ENCODE measurements at places on chromosomes 6 and 20. TPM values are rescaled to one million over a fixed set of nuclear protein-coding genes. Genes with fewer than 3 reads are reported as not detected.
A peak's percentile ranks its signal among the peaks of the same experiment; 100 is the strongest.

- H3K4me1 ChIP-seq = no peaks in the 10 kb centered on the region
- DNase-seq = no peak
- H3K36me3 ChIP-seq = no peaks in the 10 kb centered on the region
- H3K4me3 ChIP-seq = no peak overlapping the region
Observed at GRCh38 chr6:126905917-126906316, 212.6 kb upstream of the RSPO3 start.

DNA sequence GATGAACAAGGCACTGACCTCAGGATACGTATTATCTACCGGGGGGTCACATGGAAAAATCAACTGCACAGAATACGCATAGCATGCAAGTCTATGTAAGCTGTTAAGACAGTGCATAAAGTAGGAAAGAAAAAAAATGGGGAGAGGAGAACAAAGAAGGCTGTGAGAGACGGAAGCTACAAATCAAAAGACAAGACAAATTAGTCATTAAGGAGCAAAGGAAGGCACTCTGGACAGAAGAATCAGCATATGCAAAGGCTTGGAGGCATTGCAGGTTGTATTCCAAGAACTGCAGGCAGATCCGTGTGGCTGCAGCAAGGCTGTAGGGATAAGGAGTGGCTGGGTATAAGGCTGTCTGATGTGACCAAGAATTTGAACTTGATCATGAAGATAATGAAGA, 89.0 kb downstream of the NRSN1 start:
- no peaks in the 10 kb centered on the region for H3K4me1 ChIP-seq
- no peaks in the 10 kb centered on the region for H3K36me3 ChIP-seq
- H3K27ac ChIP-seq = no peak overlapping the region
- peaks cover 2% of the 10 kb centered on the region for H3K27me3 ChIP-seq
- DNase-seq = no peak
- no peak overlapping the region for H3K4me3 ChIP-seq

GRCh38 chr6:9404351-9405146, 969.2 kb upstream of the SLC35B3 start:
- H3K4me1 ChIP-seq = no peaks in the 10 kb centered on the region
- H3K4me3 ChIP-seq = no peak overlapping the region
- H3K27ac ChIP-seq = no peak overlapping the region
- H3K36me3 ChIP-seq = no peaks in the 10 kb centered on the region
- no peak for DNase-seq

VARS1 gene
- 26.5 TPM for polyA plus RNA-seq

DNA sequence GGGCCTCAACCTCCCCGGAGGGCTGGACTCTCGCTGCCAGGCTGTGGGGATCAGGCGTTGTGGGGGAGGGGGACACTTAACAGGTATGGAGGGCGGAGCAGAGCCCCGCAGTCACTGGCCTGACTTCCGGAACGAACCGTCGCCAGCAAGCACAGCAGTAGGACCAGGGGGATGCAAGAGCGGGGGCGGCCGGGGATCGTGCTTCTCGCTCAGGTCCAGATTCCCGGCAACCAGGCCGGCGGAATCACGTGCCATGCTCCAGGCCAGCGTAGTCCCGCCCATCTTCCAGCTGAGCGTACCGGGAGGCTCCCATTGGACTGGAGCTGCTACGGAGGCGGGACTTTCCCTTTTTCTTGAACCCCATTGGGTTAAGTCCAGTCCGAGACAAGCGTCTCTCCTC, 10.0 kb upstream of the POU5F1 start:
- H3K4me1 ChIP-seq = peaks cover 18% of the 10 kb centered on the region
- peaks cover 6% of the 10 kb centered on the region for H3K27me3 ChIP-seq
- peak overlapping the region; percentile 59 for H3K27ac ChIP-seq
- peak overlapping the region; percentile 73 for H3K4me3 ChIP-seq
- peak; percentile 75 for DNase-seq

DNA sequence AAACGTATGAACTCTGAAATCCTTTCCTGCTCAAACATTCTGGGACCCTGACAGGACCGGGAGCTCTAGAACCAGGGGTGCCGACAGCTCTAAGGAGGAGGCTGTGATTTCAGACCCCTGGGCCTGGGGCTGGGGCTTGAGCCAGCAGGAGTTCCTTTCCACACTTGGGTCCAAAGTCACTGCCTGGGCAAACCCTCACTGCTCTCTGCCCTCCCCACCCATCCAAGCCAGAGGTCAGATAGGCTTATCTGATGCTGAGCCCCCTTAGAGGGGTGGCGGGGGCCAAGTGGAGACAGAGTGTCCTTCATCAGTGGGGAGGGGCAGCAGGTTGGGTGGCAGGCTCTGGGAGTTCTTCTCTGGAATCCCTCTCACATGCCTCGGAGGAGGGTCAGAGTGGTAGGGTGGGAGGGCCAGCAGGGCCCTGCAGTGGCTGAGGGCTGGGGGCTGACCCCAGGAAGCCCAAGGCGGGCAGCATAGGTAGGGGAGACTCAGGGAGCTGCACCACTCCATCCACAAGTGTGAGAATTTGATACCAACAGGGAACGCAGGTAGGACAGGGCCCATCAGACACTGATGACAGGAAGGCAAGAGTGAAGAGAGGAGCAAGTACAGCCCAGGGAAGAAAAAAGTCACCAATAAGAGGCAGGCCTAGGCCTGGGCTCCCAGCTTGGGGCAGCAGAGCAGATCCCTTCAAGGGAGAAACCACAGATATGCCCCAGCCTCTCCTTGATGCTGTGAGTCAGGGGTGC, 121.0 kb downstream of the MRPL14 start:
- H3K4me1 ChIP-seq = peaks cover 8% of the 10 kb centered on the region
- DNase-seq = no peak
- no peaks in the 10 kb centered on the region for H3K36me3 ChIP-seq
- H3K27me3 ChIP-seq = peaks cover 22% of the 10 kb centered on the region
